ENCODE measurements at places on chromosomes 2 and 18. TPM values are rescaled to one million over a fixed set of nuclear protein-coding genes. Genes with fewer than 3 reads are reported as not detected.

AP1S3 gene
- total RNA-seq = 5.8 TPM

ME2 gene
- 50.0 TPM for total RNA-seq

UGT1A8 gene
- total RNA-seq = not detected

ST8SIA3 gene
- total RNA-seq = not detected

HOXD11 gene
- total RNA-seq = not detected

NAT8 gene
- not detected for total RNA-seq

POMC gene
- not detected for total RNA-seq

AKAIN1 gene
- total RNA-seq = not detected

ANKRD30B gene
- not detected for total RNA-seq

FSHR gene
- not detected for total RNA-seq

PDE11A gene
- total RNA-seq = 0.56 TPM

ACVR1C gene
- 0.18 TPM for total RNA-seq

CRYGD gene
- not detected for total RNA-seq

WDFY1 gene
- total RNA-seq = 93.6 TPM
